ENCODE measurements at places on chromosomes 2 and 18.

- no peaks in the 10 kb centered on the region for H3K36me3 ChIP-seq
- H3K4me3 ChIP-seq: no peak overlapping the region
- H3K27ac ChIP-seq: no peak overlapping the region
Observed at GRCh38 chr2:191265311-191266170, 20.3 kb downstream of the MYO1B start.

DNA sequence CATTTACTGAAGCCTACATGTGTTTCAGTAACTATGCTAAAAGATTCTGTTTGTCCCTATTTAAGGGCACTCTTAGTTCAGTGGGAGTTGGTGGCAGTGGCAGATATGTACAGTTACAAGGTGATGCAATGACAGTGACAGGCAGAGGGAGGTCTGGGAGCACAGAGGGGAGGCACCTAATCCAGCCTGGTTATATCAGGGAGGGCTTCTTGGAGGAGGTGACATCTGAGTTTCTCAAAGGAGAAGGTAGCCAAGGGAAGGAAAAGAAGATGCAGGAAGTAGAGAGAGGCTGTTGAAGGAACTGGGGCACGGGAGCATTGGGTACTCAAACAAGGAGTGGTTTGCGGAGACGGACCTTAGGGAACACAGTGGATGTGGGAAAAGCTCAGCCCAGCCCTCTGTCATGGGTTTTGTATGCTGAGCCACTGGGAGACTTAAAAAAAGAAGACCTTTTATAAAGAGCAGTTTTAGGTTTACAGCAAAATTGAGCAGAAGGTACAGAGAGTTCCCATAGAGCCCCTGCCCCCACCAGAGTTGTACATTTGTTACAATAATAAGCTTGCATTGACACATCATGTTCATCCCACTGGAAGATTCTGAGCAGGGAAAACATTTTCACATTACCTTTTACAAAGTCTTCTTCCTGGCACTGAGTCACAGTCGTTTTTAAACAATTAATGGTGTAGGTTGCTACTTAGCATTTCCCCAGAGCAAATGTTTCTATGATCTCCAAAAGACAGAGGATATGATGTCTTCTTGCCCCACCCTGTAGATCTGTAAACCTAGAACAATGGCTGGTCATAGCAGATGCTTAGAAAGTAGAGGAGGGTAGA is 83.0 kb upstream of the TAF1B start:
- no peaks in the 10 kb centered on the region for H3K36me3 ChIP-seq
- no peak overlapping the region for H3K27ac ChIP-seq
- peaks cover 40% of the 10 kb centered on the region for H3K27me3 ChIP-seq
- H3K4me3 ChIP-seq: no peak overlapping the region

DNA sequence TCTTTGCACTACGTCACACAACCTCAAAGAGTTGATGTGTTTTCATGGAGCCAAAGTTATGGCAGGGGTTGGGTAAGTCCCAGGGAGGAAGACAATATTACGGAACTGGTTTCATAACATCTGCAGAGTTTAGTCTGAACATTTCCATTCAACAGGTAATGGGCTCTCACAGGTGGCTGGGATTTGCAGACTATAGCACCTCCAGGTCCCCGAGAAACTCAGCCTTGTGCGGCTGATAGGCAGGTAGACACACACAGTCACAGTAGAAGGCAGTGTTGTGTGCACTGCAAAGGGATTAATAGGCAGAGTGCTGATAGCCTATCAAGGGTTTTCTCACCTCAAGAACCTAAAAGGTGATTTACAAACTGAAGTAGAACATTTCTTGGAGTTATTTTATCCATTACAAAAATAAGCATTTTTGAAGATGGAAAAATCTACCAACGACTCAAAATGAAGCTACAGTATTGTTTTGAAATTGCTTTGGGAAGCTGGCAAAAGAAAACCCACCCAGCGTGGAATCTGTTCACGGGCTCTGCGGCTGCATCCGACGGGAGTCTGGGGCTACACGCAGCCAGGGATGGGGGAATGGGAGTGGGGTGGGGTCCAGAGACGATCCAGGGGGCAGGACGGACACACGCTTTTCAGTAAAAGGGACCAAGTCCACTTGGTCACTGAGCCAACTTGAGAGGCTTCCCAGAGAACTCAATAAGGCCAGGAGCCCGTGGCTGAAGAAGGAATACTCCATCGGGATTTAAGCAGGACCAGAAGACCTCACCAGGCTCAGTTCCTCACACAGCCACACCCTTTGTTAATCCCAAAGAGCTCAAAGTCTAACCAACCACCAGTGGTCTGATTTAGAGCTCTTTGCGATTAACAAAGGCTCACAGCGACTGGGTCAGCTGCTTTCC is 82.9 kb downstream of the CHRNA1 start:
- H3K36me3 ChIP-seq: peaks cover 13% of the 10 kb centered on the region
- peak overlapping the region; percentile 67 for H3K27ac ChIP-seq
- H3K27me3 ChIP-seq: peaks cover 2% of the 10 kb centered on the region
- DNase-seq: no peak
- H3K4me1 ChIP-seq: peaks cover 69% of the 10 kb centered on the region

GRCh38 chr2:238710787-238711186 is 137.1 kb upstream of the TWIST2 start:
- peaks cover 17% of the 10 kb centered on the region for H3K27me3 ChIP-seq
- no peak for DNase-seq

DNA sequence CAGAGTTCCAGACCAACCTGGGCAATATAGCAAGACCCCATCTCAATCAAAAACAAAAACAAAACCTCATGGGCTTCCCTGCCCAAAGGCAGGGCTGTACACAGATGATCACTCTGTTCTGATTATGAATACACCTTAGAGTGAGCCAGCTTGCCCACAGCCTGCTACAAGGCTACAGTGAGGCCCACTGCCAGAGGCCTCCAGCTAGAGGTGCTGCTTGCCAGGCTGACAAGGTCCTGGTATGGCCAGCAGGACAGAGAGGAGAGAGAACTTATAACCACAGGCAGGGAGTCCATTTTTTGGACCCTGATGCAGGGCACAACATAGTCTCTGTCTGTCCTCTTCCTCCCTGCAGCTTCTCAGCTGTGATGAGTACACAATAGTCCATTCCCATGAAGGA is 41.5 kb downstream of the KANSL3 start:
- peak overlapping the region; percentile 21 for H3K27ac ChIP-seq
- H3K36me3 ChIP-seq: peaks cover 70% of the 10 kb centered on the region
- H3K4me1 ChIP-seq: peaks cover 47% of the 10 kb centered on the region
